ENCODE measurements at places on chromosomes 12 and 14. TPM values are rescaled to one million over a fixed set of nuclear protein-coding genes. Genes with fewer than 3 reads are reported as not detected.

TRAFD1 gene
- total RNA-seq: 26.2 TPM

PLBD1 gene
- 1.8 TPM for total RNA-seq

TESPA1 gene
- total RNA-seq: 121 TPM

- DNase-seq: no peak
Observed at GRCh38 chr12:15393037-15393436, 70.7 kb downstream of the PTPRO start.

GRCh38 chr14:100616854-100617409 is 29.7 kb upstream of the BEGAIN start:
- no peak for DNase-seq

- DNase-seq: no peak
Observed at GRCh38 chr12:76006028-76006925, 25.3 kb downstream of the PHLDA1 start.

- no peak for DNase-seq
Observed at GRCh38 chr12:96400631-96401075, 414 bp upstream of the CDK17 start.

DNA sequence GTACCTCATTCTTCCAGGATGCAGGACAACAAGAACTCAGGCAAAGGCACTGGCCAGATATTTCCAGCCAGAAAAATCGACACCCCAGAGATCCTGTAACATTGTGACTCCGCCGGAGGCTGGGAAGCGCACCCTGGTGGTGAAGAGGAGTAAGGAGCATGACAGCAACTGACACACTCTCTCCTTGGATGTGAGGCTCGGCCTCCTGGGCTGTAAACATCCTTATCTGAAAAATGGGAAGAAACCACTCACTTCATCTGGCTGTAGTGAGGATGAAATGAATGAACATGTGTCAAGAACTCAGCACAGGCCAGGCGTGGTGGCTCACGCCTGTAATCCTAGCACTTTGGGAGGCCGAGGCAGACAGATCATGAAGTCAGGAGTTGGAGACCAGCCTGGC is 27.5 kb downstream of the TCHP start:
- no peak for DNase-seq

GRCh38 chr12:62732861-62733427 is 202.0 kb downstream of the PPM1H start:
- DNase-seq: no peak

DNA sequence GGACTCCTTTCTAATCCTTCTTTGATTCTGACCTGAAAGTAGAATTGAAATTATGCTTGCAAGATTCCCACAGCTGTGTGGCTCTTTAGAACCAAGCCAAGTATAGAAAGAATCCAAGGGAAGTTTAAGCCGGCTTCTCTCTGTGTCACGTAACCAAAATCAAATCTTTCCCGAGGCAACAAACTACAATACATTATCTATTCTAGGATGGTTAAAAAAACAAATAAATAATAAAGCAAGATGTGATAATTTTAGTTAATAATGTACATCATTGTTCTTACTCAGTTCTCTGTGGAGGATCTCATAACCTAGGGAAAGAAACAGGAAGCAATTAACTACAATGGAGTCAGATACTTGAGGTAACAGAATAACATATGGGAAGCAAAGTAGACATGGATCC is 78.1 kb upstream of the ST8SIA1 start:
- DNase-seq: no peak

DNA sequence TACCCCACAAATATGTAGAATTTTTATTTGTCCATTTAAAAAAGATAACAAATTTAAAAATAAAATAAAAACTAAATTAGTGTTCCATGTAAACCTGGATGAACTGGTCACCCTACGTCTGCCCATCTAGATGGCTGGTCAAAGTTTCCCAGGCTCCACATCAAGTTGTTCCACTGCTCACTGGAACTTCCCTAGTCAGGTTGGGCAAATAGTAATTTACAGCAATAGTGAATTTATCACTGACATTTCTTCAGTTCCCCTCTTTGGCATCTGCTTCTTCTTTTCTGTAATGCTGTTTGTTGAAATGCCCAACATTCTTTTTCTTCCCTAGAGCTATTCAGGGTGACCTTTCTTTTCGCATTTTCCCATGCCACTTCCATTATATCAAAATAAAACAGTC is 272.7 kb upstream of the BTG1 start:
- no peak for DNase-seq

GRCh38 chr14:61110316-61111082 is 129.5 kb downstream of the SLC38A6 start:
- no peak for DNase-seq

GRCh38 chr14:69313176-69313575 is 53.2 kb downstream of the GALNT16 start:
- no peak for DNase-seq

DNA sequence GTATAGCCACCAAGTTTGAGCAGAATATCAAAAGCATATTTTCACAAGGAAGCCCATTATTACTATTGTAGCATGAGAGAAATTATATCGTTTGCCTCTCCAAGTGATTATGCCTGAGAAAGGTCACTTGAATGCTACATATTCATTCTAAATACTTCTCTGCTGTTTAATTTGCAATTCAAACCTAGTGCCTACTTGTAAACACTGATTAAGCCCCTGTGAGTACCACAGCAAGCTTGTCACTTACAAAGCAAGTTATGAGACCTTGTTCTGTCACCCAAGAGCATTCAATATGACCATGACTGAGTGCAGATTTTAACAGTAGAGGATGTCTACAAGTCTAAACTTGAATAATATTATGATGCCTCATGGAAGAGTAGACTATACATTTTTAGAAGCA is 124.7 kb upstream of the SSTR1 start:
- DNase-seq: no peak

- no peak for DNase-seq
Observed at GRCh38 chr12:116368196-116369194, 91.0 kb upstream of the MED13L start.

Measured in T-helper 17 cell (primary cell).